GM23338 (cell line): ENCODE measurements at places on chromosomes 4 and X.
A peak's percentile ranks its signal among the peaks of the same experiment; 100 is the strongest.

- DNase-seq, result no peak
These were observed 195.7 kb upstream of the GK2 start for GRCh38 chr4:79603681-79604080.

DNA sequence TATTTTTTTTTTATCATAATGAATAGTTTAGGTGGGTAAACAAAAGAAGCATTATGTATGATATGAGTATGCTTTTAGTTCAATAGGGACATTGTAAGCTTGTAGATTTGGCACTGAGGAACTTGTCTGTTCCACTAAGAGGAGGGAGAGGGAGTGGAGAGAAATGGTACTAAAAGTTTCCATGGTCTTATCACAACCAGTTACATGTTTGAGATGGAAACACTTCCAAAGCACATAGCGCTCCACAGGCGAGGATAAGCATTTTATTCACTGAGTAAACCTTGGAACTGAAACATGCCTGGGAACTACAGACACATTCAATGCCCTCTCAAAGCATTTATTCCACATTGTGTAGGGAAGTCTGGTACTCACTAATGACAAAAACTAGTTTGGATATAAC, 15.5 kb downstream of the MYOZ2 start:
- DNase-seq, result no peak

DNA sequence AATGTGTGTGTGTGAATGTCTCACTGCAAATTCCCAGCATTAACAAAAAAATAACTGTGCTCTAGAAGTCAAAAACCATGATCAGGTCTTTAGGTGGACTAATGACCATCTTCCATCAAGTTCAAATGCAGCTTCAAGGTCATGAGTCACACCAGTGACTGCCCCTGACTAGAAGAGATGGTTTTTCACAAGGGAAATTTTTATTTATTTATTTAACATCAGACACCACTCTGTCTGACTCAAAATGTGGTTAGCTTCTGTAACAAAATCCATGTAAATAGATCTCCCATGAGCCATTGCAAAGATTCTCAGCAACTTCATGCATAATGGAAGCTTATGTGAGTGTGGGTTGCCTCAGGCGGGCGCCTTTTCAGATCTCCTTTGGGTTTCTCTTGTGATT, 219.2 kb downstream of the KIT start:
- no peak for DNase-seq

GRCh38 chr4:173167758-173168395, 734 bp upstream of the GALNT7 start:
- DNase-seq, result peak; percentile 73

GRCh38 chrX:132737743-132738142, 220.7 kb downstream of the HS6ST2 start:
- DNase-seq, result no peak

DNA sequence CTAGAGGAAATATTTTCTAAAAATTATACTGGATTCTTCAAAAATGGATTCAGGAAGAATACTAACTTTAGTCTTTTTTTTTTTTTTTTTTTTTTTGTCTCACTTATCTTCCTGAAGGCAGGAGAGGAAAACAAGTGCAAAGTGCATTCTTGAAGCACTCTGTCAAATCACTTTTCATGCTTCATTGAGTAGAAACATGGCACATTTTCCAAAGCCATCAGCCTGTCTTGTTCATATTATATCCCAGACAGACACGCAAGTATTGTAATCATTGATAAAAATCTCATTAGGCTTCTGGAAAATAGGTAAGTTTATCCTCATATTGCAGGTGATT, 1.2 kb downstream of the BBS12 start:
- DNase-seq, result no peak

DNA sequence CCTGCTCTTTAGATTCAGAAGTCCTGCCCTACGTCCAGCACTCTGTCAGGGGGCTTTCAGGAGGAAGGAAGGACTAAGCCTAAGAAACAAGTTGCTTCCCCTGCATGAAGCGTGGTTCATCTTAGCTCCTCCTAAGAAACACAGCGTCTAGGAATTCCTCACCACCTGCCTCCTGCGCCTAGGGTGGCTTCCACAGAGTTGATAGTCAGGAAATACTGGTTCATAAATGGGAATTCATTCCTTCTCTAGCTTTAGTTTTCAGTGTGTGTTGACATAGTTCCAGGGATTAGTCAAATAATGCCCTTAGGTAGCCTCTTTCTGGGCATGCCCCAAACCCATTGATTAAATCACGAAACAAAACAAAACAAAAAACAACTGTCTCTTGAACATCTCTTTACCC, 1.7 kb upstream of the MXRA5 start:
- no peak for DNase-seq

DNA sequence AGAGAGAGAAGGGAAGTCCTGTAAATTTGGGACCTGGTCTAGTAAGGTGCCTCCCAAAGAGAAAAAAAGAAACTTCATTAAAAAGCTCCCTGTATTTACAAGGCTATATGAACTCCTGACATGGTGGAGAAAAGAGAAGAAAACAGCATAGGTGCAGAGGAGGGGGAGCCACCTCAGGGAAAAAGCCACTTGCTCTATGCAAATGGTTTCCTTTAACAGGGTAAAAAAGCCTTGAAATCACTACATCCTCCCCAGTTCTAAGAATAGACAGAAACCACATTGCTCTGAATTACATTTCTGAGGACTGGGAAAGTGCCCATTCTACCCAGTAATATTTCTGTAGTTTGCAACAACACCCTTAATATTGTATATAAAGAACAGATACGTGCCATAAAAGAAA, 165.5 kb downstream of the KLF8 start:
- no peak for DNase-seq

- DNase-seq, result no peak
These were observed 83.1 kb downstream of the GRIA3 start for GRCh38 chrX:123267220-123267619.

- no peak for DNase-seq
These were observed 69.6 kb downstream of the NOCT start for GRCh38 chr4:139085141-139085540.

GRCh38 chrX:53317365-53318069, 36.1 kb upstream of the IQSEC2 start:
- DNase-seq, result peak; percentile 71

- no peak for DNase-seq
These were observed 78.3 kb downstream of the PARM1 start for GRCh38 chr4:75011131-75011795.

DNA sequence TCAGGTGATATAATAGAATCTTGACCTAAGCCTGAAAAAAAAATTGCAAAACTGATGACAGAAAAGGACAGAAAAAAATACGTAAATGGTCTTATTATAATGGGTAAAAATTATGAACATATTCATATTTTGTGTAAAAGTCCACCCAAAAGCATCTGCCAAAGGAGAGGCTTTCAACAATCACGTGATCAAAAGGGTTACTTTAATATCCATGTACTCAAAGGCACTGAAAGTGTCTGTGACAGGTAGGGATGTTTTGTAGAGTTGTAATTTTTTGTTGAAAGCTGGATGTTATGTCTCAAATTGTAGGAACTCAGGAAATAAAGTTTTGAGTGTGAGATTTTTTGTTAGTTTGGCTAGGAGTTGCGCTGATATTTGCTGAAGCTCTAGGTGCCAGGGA, 144.8 kb upstream of the GALNTL6 start:
- DNase-seq, result no peak

- DNase-seq, result no peak
These were observed 7.0 kb downstream of the PRSS12 start for GRCh38 chr4:118345813-118346212.

GRCh38 chrX:68417651-68418050, 15.6 kb downstream of the OPHN1 start:
- no peak for DNase-seq
